ENCODE measurements at places on chromosomes 5 and 9. TPM values are rescaled to one million over a fixed set of nuclear protein-coding genes. Genes with fewer than 3 reads are reported as not detected.

- H3K27me3 ChIP-seq = peaks cover 28% of the 10 kb centered on the region
- H3K4me3 ChIP-seq = peak overlapping the region; percentile 51
- no peaks in the 10 kb centered on the region for H3K36me3 ChIP-seq
- H3K27ac ChIP-seq = no peak overlapping the region
- DNase-seq = no peak
- peaks cover 14% of the 10 kb centered on the region for H3K4me1 ChIP-seq
Measured at GRCh38 chr5:134114886-134115805, 665 bp downstream of the TCF7 start.

SLC4A9 gene
- total RNA-seq = not detected

LPAR1 gene
- 10.2 TPM for total RNA-seq

SLC34A3 gene
- total RNA-seq = not detected

HMCN2 gene
- 2.8 TPM for total RNA-seq

INSYN2B gene
- total RNA-seq = 0.25 TPM
